ENCODE measurements at places on chromosomes 2 and 18.
A peak's percentile ranks its signal among the peaks of the same experiment; 100 is the strongest.

GRCh38 chr18:13035249-13035914 lies 44.2 kb downstream of the CEP192 start:
- no peak for DNase-seq

DNA sequence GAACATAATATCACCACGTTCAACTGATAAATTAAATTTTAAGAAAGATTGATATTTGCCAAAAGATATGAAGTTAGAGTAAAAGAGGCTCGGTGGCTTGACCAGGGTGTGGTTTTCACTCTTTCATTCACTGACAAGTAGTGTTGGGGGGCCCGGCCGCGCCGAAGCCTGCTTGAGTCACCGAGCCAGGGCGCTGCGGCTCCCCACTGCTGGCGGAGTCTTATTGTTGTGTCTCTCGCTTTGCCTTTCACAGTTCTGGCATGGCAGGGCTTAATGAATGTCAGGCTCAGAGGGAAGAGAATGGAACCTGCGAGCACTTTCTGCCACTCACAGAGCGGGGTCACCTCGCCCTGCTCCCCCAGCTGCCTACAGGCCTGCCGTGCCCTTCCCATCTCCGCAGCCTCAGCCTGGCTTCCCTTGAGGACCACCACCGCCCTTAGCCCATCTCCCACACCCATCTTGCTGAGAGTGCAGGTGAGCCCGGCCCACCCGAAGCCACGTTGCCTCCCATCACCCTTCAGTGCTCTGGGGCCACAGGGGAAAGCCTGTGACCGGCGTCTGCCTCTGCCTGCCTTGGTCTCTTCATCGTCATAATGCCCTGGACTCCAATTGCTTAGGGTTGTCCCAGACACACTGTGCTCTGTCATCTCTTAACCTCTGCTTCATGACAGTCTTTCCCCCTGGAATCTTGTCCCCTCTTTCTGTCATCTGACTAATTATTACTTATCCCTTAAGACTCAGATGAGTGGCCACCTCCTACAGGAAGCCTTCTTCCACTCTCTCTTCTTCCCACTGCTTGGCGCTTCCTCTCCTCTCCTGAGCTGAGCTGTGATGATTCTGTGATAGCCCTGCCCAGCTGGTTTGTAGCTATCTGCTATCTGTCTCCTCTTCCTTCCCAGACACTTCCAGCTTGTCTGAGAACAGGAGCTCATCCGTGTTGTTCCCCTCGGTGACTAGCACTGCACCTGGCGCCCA lies 142.5 kb downstream of the FAM210A start:
- no peak for DNase-seq

DNA sequence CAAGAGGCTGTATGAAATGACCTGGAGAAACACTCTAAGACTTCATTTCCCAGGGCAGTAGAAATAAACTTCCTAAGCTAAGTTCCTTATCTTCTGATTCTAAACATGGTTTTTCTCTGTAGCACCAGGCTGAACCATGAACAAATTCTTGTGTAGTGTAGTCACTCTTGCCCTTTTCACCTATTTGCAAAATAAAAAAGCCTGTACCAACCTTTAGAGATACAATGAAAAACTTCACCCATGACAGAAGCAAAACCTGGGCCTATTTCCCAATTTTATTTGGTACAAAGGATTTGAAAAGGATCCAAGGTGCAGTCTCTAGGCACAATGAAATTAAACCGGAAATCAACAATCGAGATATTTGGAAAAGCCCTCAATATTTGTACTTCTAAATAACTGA lies 43.6 kb downstream of the POLR1A start:
- peak; percentile 45 for DNase-seq

- DNase-seq = no peak
Measured at GRCh38 chr2:135689679-135690078, 52.0 kb upstream of the UBXN4 start.

GRCh38 chr2:88210132-88211002 lies 40.2 kb downstream of the THNSL2 start:
- no peak for DNase-seq

GRCh38 chr2:184597571-184597991 lies 748 bp upstream of the ZNF804A start:
- peak; percentile 3 for DNase-seq

DNA sequence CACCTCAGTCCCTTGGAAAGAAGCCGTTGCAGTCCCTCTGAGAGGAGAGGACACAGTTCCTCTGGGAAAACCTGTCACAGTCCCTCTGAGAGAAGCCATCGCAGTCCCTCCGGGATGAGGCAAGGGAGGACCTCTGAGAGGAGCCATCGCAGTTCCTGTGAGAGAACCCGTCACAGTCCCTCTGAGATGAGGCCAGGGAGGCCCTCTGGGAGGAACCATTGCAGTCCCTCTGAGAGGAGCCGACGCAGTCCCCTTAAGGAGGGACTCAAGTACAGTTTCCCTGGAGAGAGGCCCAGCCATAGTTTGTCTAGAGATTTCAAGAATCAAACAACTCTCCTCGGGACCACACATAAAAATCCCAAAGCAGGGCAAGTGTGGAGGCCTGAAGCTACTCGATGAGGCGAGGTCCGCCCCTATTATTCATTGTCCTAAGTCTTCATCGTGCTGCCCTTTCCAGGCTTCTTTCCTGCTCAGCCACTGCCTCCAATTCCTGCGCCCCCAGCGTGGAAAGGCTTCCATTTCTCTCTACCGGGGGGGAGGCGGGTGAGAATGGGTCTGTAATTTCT lies 630 bp upstream of the ZNF512 start:
- DNase-seq = no peak

GRCh38 chr2:23360571-23361125 lies 24.3 kb upstream of the KLHL29 start:
- DNase-seq = no peak

DNA sequence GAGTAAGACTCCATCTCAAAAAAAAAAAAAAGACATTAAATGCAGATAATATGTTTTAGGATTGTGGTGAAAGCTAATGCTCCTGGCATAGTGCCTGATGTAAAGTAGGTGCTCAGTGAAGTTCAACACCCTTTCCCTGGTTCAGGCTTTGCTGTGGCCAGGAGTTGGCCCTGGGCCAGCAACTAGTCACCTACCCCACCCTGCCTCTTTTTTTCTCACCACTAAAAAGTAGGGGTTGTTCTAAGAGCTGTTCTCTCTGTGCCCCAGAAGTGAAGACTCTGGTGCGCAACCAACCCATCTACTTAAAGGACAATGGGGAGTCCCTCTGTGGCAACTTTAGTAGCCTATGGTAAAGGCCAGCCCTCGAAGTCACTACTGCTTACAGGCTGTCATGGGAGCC lies 75.9 kb downstream of the DNMT3A start:
- DNase-seq = no peak

DNA sequence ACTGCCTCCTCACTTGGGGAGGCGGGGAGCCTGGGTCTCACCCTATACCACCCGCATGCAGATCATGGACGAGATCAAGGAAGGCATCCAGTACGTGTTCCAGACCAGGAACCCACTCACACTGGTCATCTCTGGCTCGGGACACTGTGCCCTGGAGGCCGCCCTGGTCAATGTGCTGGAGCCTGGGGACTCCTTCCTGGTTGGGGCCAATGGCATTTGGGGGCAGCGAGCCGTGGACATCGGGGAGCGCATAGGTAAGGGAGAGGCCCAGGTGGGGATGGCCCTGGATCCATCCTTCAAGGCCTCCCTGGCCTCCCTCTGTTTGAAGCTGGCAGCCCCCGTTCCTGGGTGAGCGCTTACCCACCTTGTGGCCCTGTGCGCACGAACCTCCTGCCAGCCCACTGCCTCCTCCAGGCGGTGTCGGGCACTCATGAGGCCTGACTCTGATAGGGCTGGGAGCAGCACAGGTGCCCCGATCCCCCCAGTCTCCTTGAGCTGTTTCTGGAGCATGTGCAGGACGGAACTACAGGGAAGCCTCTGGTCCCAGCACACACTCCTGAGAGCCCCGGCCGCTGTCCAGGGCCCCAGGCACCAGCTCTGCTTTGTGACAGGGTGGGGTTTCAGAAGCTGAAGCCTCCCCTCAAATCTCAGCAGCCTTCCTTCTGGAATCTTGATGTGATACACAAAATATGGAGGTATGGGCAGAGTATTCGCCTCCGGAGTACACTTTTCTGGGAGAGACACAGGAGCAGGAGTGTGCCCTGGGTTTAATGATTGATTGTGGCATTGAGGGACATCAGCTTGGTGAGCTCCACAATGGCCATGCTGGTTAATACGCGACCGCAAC lies 708 bp downstream of the AGXT start:
- no peak for DNase-seq

DNA sequence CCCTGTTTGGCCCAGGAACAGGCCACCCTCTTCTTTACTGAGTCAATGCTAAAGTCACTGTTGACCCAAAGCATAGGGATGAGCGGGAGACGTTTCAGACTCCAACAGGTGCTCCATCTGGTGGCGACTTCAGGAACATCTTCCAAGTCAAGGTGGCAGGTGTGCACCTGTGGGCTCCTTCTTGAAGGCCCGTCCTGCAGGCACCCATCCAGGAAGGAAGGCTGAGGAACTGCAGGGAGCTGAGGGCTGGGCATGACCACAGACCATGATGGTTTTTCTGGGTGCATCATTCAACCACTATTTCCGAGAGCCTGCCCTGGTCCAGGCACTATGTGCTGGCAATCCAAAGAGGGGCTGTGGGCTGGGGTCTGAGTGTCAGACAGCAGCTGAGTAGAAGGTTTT lies 142.8 kb downstream of the NDUFA10 start:
- peak; percentile 25 for DNase-seq

- DNase-seq = peak; percentile 24
Measured at GRCh38 chr18:34595690-34596089, 114.4 kb upstream of the DTNA start.

DNA sequence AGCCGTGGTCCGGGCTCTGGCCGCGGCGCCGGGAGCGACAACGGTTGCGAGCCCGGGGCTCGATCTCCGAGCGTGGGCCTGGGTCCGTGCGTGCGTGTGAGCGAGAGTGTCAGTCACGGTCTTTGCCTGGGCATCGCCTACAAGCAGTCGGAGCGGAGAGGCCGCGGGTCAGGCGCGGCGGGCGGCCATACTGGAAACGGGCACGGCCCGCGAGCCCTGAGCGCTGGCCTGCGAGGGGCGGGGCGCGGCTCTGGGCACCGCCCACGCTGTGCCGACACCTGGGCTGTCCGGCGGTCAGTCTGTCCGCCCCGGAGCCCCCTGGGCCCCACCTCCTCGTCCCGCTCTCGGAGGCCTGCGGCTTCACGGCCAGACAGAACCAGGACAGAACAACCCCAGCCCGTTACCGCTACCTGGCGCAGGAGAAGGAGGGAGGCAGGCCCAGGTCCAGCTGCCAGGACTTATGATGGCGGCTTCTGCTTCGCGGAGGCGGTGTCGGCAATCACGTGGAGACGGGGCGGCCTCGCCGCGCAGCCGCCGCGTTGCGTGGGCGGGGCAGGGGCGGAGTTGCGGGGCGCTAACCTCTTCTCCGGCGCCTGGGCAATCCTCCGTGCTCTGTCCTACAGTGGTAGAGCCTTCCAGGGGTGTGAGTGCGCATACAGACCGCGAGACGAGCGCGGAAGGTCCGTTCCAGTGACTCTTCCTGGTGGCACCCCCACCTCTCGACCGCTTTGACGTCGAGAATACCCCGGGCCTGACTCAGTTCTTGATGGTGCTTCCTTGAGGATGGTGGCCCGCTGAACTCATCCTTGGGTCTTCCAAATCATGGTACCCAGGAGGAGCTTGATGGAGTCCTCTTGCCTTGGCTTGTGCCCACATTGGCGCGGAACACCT lies at the start of gene TMEM131:
Gene TMEM131 (minus strand): TSS at position 215 of the 891 bp plus-strand sequence. CDS start 286 bp downstream, outside the sequence.
- peak; percentile 94 for DNase-seq

DNA sequence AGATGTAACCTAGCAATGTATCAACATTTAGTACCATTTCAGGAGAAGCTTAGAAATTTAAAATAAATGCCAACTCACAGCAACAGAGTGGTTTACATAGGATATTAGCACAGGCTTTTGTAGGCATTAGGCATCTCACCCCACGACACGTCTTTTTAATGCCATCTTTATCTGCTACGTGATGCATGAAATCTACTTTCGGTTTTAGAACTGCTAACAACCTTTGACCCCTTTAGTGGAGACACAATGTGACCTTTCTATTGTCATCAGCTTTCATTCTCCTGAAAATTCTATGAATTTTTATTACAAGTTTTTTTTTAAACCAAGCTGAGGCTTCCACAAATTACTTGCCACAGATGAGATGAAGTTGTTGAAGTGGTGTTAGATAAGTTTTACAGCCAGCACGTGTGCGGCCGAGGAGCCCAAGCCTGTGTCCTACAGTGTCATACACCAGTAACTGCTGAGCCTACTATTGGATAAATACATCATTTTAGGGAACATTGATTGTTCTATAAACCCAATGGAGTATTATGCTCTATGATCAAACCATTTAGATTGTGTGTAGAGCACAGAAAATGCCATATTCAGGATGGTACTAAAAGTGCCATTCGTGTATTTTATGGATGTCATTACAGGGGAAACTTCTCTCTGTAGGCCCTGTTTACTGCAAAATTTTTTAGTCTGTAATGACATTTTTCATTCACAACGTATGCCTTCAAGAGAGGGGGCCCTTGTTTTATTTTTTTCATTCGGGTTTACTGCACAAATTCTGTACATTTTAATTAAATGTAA lies 151.6 kb downstream of the PTGR3 start:
- DNase-seq = no peak

DNA sequence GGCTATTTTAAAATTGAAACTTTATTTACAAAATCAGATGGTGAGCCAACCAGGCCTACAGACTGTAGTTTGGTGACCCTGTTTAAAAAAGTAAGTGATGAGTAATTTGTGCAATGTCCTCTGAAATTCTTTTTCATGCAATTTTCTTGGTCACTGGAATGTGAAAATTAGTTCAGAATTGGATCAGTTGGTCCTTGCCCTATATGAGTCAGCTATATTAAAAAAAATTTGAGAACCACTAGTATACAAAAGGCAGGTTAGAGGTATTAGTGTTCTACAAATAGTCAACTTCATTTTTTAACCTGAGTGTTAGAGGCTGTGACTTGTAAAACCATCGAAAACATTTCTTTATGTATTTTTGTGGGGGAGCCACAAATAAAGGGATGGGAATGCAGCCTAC lies 91.1 kb upstream of the NXPH2 start:
- DNase-seq = no peak

DNA sequence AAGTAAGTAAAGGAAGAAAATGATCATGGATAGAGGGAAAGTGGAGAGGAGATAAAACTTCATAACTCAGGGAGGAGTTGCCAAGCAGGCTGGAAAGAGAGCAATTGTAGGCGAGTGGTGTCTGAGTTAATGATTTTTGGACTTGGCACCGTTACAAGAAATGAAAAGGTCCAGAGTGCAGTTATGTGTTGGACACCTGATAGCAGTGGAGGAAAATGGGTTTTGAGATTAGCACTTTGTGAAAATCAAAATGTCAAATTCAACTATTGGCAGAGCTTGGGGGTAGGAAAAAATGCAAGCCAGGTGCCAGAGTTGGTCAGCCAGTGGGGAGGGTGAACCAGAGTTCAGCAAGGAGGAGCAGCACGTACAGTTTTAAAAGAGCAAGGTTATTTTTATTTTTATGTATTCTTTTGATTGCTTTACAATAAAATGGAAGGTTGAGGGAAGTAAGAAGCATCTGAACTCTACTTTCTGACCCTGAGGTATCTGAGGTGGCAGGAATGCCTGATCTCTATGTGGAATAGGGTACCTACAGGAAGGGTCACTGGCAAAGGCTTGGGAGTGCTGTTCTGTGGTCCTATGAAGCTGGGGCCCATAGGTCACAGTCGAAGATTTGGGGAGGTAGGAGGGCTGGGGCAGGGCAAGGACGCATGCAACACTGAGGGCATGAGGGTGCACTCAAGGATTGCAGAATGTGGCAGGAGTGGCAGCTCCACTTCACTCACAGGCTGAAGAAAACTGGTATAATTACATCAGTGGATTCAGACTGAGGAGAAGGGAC lies 127.5 kb downstream of the CD8B2 start:
- peak; percentile 13 for DNase-seq
